RPMI7951 (cell line): ENCODE measurements at places on chromosomes 2 and 18.

DNA sequence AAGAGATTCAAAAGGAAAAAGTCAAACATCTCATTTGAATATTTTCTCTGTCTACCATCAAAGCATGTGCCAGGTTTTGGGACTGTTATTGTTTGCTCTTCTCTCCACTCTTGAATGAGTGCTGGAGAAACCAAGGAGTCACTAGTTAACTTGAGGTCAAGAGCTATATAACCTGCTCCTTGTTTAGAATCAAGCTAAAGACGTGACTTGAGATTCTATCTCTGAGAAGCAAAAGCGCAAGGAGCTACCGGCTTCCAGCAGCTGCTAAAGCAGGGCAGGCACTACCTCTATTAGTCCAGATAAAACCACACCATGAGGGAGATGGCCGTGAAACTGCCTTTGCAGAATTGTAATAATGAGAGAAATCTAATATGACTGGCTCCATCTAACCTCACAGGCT is 36.0 kb downstream of the UXS1 start:
- no peak for DNase-seq

GRCh38 chr2:20880221-20880771 is 57.4 kb upstream of the LDAH start:
- DNase-seq: no peak

DNA sequence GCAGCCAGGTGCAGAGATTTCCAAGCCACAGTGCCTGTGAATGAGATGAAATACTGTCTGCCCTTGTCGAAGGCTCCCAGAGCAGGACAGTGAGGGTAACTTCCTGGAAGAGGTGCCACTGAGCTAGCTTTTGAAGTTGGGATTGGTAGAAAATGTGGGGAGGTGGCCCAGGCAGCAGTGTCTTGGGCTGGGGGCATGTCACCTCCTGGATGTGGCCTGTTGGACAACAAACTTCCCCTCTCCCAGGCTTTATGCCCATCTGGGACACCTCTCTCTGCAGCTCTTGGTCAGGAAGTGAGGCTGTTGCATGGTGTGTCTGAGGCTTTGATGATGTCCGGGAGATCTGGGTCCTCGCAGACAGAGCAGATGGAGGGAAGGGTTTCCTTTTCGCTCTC is 151.4 kb downstream of the DYSF start:
- no peak for DNase-seq

GRCh38 chr2:121398853-121399252 is 113.9 kb upstream of the TFCP2L1 start:
- no peak for DNase-seq

DNA sequence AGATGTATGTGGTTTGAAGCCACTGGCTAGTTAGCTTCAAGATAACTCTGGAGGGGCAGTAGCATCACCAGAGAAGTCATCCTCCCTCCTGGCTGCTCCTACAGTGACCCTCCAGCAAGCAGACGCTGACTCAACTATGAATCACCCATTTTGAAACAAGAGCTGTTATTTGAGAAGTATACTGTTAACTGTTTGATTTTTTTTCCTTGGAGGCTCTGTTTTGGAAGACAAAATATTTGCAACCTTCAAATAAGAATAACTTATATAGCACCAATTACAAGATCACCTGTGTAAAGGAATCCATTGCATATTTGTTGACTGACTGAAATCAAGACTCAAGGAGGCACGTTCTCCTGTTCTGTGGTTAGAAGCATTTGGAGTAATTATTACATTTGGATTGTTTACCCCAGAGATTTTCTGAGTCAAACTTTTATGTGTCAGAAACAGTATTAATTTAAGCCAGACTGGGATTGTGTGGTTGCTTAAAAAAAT is 313.8 kb downstream of the MTX2 start:
- DNase-seq: peak; percentile 97

DNA sequence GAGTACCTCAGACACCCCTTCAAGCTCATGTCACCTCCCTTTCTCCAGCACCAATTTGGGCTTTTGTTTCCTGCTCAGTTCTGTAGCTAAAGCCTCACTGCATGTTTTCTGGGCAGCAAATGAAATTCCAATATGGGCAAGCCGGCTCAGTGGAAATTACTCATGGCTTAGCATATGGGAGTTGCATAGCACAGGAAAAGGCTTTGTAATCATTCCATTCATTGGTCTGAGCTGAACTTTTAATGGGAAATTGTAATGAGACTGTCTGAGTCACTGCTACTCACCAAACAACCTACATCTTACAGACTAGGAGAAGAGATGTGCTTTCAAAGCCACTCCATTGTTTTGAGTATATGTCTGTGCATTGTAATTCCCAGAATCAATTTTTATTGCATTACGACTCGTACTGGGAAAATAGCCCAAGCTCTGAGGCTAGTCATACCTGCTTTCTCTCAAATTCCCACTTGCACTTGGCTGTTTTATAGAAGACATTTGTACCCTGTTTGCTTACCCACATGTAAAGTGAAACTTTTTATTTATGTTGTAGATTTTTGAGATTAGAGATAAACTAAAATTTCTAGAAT is 139.5 kb upstream of the LRATD1 start:
- DNase-seq: peak; percentile 90

DNA sequence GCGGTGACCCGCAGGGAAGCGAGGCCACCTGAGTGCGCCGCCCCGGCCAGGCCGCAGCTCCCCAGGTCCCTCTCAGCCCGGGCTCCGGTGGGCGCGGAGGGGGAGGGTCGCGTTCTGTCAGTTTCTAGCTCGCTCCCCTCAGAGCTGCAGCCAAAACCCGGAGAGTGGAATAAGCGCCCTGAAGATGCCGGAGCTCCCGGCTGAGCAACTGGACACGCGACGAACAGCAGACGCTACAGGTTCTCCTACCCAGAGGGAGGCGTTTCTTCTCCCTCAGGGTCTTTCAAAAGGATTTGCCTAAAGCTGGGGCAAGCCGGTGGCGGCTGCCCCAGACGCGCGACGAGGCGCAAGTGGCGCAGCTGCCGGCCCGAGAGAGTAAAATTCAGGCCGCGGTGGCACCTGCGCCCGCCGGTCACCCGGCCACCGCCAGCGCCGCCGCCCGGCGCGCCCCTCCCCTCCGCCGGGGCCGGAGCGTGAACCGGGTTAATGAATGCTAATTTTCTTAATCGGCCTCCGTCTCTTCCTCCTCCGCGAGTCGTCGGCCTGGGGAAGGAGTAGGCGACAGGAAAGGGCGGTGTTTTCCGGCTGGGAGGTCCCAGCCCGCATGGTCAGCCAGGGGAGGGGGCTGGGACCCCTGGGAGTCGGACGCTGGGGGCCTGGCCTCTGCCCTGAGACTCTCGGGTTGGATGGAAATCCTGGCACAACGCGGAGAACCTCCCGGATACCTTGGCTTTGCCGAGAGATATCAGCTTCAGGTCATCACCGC is 845 bp upstream of the CDC42EP3 start:
- peak; percentile 84 for DNase-seq

DNA sequence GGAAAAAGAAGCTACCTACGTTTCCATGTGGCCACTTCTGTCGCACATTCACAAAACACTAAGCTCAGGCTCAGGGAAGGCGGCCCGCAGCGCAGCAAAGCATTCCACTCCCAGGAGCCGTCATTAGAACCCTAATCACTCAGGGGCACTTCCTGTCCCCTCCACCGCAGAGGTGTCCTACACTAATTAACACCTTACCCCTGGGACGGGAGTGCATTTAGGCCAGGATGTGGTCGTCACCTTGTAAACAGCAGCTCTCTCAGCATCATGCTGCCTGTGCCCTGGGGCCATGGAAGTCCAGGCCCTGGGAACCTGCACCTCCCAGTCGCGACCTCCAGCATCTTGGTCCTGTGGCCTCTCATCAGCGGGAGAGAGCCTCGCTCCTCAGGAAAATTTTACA is 359.8 kb upstream of the SALL3 start:
- DNase-seq: no peak

GRCh38 chr18:74492259-74492658 is 3.9 kb upstream of the CNDP2 start:
- no peak for DNase-seq

DNA sequence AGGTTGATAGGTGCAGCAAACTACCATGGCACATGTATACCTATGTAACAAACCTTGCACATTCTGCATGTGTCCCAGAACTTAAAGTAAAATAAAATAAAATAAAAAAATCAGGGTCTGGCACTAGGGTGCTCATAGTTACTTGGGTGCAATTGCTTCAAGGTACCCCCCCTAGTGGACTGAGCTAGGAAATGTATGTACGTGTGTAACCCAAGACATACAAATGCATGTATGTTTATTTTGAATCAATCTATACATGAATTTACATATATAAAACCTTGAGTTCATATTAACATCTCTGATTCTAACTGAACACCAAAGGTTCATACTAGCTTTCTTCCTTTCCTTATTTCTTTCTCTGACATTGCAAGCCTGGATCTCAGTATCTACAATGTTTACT is 51.5 kb downstream of the USP37 start:
- peak; percentile 31 for DNase-seq

- no peak for DNase-seq
Observed at GRCh38 chr18:25334588-25334987, 17.4 kb downstream of the ZNF521 start.

- peak; percentile 93 for DNase-seq
Observed at GRCh38 chr18:3453540-3454364, 3.8 kb downstream of the TGIF1 start.

- DNase-seq: no peak
Observed at GRCh38 chr2:83874712-83875430, 584.2 kb downstream of the SUCLG1 start.

- no peak for DNase-seq
Observed at GRCh38 chr18:40088130-40088529, 1866.9 kb upstream of the PIK3C3 start.

- DNase-seq: no peak
Observed at GRCh38 chr2:119289093-119289492, 65.5 kb downstream of the STEAP3 start.
